ENCODE measurements at places on chromosomes 6 and 20. TPM values are rescaled to one million over a fixed set of nuclear protein-coding genes. Genes with fewer than 3 reads are reported as not detected.

The SLC22A7 gene
- total RNA-seq, result not detected

The RAET1L gene
- total RNA-seq, result not detected

The CLPSL2 gene
- 1.4 TPM for total RNA-seq

The VWA7 gene
- total RNA-seq, result 3.0 TPM

The EBF4 gene
- total RNA-seq, result 6.8 TPM

GRCh38 chr6:142002825-142003405 is 129.8 kb upstream of the GJE1 start:
- no peak overlapping the region for H3K27ac ChIP-seq
- no peak overlapping the region for H3K4me3 ChIP-seq
- no peaks in the 10 kb centered on the region for H3K36me3 ChIP-seq

DNA sequence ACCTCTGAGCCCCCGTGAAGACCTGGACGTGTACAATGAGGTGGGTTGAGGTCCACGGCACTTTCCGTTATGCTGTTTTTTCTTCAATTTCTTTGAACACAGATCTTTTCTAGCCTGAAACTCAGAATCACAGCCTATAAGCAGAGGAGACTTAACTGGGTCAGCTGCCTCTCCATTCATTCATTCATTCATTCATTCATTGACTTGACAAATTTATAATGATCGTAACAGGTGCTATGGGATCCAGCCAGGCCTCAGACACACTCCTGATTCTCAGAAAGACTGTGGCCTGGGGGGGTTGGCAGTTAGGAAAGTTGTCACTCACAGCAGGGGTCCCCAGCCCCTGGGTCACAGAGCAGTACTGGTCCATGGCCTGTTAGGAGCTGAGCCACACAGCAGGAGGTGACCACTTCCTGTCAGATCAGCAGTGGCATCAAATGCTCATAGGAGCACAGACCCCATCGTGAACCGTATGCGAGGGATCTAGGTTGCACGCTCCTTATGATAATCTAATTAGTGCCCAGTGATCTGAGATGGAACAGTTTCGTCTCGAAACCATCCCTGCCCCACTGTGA is 38.6 kb upstream of the IRF4 start:
- H3K4me1 ChIP-seq, result no peaks in the 10 kb centered on the region
- no peak overlapping the region for H3K4me3 ChIP-seq
- H3K27ac ChIP-seq, result no peak overlapping the region
- no peak for DNase-seq
- no peaks in the 10 kb centered on the region for H3K36me3 ChIP-seq

- no peak overlapping the region for H3K4me3 ChIP-seq
- no peaks in the 10 kb centered on the region for H3K36me3 ChIP-seq
- peak overlapping the region; percentile 4 for H3K27ac ChIP-seq
- no peaks in the 10 kb centered on the region for H3K4me1 ChIP-seq
Observed at GRCh38 chr6:47044397-47044796, 2.3 kb upstream of the ADGRF1 start.

DNA sequence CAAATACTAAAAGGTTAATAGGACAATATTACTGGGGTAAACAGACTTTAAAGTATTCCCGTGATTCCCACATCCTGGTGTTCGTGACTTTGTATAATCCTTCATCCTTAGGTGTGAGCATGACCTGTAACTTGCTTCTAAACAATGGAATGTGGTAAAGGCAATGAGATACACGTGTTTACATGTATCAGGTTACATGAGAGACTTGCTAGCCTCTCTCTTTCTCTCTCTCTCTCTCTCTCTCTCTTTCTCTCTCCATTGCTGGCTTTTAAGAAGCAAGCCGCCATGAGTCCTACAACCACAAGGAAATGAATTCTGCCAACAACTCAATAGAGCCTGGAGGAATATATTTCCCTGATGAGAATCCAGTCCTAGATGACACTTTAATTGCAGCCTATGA is 83.9 kb upstream of the LGSN start:
- no peaks in the 10 kb centered on the region for H3K36me3 ChIP-seq
- no peaks in the 10 kb centered on the region for H3K27me3 ChIP-seq
- H3K4me3 ChIP-seq, result no peak overlapping the region
- H3K27ac ChIP-seq, result no peak overlapping the region

DNA sequence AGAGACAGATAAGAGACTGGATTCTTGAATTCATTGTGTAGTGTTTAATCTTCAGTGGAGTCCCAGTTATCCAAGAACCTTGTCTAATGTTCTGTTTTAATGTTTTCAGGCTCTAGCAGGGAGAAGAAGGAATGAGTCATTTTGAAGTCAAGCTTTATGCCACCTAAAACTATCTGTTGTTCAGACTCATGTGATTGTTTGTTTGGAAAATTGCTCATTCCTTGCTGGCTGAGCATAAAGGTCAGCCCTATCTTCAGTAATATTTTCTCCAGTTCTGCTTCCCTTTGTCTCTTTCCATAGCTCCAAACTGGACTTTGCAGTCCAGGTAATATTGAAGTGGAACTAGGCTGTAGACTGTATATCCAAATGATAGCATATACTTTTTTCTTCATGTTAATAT is 34.2 kb downstream of the CLVS2 start:
- no peak for DNase-seq
- H3K4me1 ChIP-seq, result no peaks in the 10 kb centered on the region
- no peaks in the 10 kb centered on the region for H3K27me3 ChIP-seq
- no peak overlapping the region for H3K4me3 ChIP-seq

DNA sequence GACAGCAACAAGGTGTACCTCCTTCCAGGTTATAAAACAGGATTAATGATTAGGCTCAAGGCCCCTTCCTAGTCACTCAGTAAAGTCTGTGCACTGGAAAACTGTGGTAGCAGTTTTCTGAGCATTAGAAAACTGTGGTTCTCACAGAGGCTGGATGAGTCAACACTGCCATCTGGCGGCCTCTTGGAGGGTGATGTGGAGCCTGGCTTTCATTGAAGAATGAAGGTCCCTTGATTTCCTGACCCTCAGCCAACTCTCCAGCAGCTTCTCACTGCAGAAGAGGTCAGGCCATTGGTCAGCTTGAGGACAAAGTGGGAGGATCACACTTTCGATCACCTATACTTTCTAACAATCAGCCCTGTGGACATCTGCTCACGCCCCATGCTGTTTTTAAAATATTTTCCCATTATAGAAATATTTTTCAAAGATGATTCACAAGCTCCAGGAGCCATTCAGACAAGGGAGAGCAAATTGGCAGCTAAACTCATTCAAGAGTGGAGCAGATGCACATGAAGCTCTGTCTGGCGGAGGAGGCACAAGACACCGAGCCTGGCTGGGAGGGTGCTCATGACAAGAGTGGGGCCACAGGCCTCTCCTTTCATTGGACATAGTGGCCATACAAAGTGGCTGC is 23.2 kb downstream of the PSMB1 start:
- H3K27me3 ChIP-seq, result no peaks in the 10 kb centered on the region
- H3K27ac ChIP-seq, result no peak overlapping the region
- DNase-seq, result peak; percentile 60
- peaks cover 2% of the 10 kb centered on the region for H3K36me3 ChIP-seq
- H3K4me3 ChIP-seq, result no peak overlapping the region
- no peaks in the 10 kb centered on the region for H3K4me1 ChIP-seq

GRCh38 chr6:98579079-98579478 is 255.3 kb upstream of the POU3F2 start:
- H3K27ac ChIP-seq, result no peak overlapping the region
- no peaks in the 10 kb centered on the region for H3K36me3 ChIP-seq
- H3K4me3 ChIP-seq, result no peak overlapping the region
- no peaks in the 10 kb centered on the region for H3K4me1 ChIP-seq

- peaks cover 31% of the 10 kb centered on the region for H3K4me1 ChIP-seq
- no peak overlapping the region for H3K4me3 ChIP-seq
- DNase-seq, result peak; percentile 92
Observed at GRCh38 chr6:47242483-47243386, 67.0 kb downstream of the TNFRSF21 start.

- DNase-seq, result no peak
- H3K4me1 ChIP-seq, result no peaks in the 10 kb centered on the region
- H3K27me3 ChIP-seq, result no peaks in the 10 kb centered on the region
- no peaks in the 10 kb centered on the region for H3K36me3 ChIP-seq
Observed at GRCh38 chr20:23278172-23278571, 72.4 kb upstream of the NXT1 start.

DNA sequence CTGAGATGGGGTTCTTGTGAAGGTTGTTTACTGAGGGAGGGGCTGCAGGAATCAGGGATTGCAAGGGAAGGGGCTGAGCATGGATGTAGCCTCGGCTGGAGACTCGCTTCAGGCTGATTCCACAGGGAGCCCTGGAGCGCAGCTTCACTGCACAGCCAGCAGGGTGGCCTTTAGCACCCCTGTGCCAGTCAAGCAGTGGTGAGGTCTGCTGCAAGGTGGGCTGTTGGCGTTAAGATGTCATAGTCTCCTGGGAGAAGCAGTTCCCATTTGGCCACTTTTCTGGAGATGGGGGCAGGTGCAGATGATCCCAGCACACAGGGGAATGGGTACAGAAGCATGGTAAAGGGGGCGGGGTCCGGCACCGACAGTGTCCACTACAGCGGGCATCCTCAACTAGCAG is 126.3 kb downstream of the TOX2 start:
- H3K36me3 ChIP-seq, result no peaks in the 10 kb centered on the region
- no peak for DNase-seq
- H3K4me3 ChIP-seq, result no peak overlapping the region
- H3K27ac ChIP-seq, result no peak overlapping the region
- no peaks in the 10 kb centered on the region for H3K4me1 ChIP-seq
- H3K27me3 ChIP-seq, result peaks cover 15% of the 10 kb centered on the region

DNA sequence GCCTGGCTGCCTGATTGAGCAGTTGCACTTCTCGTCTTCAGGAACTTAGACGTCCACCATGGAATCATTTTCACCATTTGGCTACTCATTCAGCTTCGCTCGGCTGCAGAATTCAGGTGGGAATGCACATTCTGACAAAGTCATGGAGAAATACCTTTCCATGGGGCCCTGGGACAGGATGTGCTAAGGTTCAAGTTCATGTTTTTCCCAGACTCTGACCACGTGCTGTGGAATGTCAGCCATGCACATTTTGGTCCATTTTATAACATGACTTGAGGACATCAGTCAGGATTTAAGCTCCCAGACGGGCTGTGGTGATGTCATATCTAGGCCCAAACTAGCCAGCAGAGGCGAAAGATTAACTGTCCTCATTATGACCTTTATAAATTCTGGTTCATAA is 205.3 kb downstream of the TBXT start:
- H3K36me3 ChIP-seq, result no peaks in the 10 kb centered on the region
- H3K4me1 ChIP-seq, result no peaks in the 10 kb centered on the region
- DNase-seq, result no peak
- H3K4me3 ChIP-seq, result no peak overlapping the region

DNA sequence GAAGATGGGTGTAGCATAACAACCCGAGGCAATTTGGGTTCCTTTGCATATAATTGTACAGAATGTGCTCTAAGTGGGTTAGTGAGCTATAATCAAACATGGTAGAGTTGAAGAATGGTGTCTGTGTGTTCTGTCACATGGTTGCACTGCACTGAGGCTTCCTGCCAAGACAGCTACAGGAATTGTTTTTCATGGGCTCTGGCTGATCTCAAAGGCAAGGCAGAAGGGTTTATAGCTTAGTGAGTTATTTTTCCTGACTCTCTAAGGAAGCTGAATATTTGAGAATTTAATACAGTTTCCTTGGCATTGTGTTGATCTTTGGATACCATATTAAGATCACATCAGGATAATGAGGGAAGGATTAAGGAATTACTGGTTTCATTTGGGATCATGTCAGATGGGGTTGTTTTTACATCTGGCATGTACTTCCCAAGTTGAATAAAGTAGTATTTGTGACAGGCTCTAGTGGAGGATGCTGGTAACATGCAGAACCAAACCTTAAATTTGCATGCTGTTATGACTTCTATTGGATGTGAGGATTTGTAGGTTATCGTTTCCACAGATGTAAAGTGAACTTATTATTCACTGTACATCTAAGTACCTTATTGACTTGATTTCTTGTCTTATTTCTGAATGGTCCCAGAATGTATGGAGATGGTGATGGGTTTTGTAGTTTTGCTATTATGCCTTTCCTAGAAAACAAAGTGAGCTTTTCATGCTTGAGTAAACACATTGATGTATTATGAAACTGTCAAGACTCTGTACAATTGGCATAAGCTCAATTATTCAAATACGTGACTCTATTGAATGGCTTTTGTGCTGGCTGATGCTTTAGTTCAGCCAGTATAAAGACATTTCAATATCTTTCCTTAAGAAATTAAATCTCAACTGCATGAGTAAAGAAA is 43.3 kb downstream of the LRRC1 start:
- no peak overlapping the region for H3K27ac ChIP-seq
- DNase-seq, result no peak
- no peak overlapping the region for H3K4me3 ChIP-seq
- peaks cover 11% of the 10 kb centered on the region for H3K4me1 ChIP-seq
- H3K36me3 ChIP-seq, result no peaks in the 10 kb centered on the region

- no peak overlapping the region for H3K27ac ChIP-seq
- no peak overlapping the region for H3K4me3 ChIP-seq
- DNase-seq, result no peak
- no peaks in the 10 kb centered on the region for H3K27me3 ChIP-seq
- no peaks in the 10 kb centered on the region for H3K36me3 ChIP-seq
Observed at GRCh38 chr6:44035621-44036020, 91.6 kb downstream of the MRPL14 start.

DNA sequence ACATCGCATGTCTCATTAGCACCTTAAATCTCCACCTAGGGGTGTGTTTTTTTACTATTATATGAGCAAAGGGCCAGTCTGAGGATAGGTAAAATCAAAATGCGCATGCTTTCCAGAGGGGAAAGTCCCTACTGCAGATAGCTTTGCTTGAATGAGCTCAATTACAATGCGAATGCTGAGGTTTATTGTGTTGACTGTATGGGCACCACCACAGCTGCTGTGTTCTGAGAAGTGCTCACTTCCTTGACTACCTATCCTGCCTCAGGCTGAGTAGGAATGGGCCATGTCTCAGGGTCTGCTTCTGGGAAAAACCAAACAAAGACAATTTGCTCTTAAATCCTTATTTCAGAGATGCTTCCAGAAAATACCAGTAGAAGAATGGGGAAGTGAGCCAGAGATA is 36.6 kb downstream of the MOCS1 start:
- H3K4me3 ChIP-seq, result no peak overlapping the region
- no peak for DNase-seq

DNA sequence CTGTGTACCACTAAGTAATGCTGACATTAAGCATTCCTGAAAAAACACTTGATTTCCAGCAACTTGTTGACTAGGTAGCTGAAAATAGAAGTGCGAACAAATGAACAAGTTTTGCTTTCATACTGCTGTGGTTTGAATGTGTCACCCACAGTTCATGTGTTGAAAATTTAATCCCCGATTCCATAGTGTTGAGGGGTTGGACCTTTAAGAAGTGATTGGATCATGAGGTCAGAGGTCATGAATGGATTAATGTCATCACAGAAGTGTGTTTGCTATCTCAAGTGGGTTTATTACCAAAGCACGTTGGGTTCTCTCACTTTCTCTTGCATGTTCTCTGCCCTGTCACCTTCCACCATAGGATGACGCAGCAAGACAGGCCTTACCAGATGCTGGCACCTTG is 568.5 kb downstream of the UTRN start:
- H3K4me1 ChIP-seq, result no peaks in the 10 kb centered on the region
- peaks cover 15% of the 10 kb centered on the region for H3K36me3 ChIP-seq
- no peak overlapping the region for H3K27ac ChIP-seq
- no peak overlapping the region for H3K4me3 ChIP-seq

GRCh38 chr20:35002426-35003210 is 47.0 kb downstream of the MYH7B start:
- H3K36me3 ChIP-seq, result peaks cover 81% of the 10 kb centered on the region
- H3K27me3 ChIP-seq, result no peaks in the 10 kb centered on the region
- no peak for DNase-seq

GRCh38 chr6:144263786-144264185 is 21.3 kb upstream of the UTRN start:
- H3K27me3 ChIP-seq, result no peaks in the 10 kb centered on the region
- no peak overlapping the region for H3K4me3 ChIP-seq
- no peak for DNase-seq
- peaks cover 27% of the 10 kb centered on the region for H3K4me1 ChIP-seq
- peak overlapping the region; percentile 75 for H3K27ac ChIP-seq
